Hindlimb muscle (tissue), 1 donor: ENCODE measurements at places on chromosomes 6 and 20.
A peak's percentile ranks its signal among the peaks of the same experiment; 100 is the strongest.

DNA sequence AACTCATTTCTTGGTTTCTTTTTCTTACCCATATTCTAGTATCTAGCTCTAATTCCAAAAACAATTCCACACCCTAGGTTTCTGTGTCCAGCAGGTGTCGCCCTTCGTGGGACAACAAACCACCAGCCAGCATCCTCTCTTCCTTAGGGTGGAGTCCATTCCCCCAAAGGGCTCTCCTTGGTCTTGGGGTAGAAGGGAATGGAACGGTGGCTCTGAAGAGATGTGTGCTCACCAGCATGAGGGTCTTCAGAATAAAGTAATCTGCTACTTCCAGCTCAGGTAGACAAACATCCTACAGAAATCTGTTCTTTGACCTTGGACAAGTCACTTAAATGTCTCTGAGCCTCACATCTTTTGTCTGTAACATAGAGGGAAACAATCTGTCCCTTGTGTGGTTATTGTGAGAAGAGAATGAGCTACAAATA, 7.2 kb downstream of the HLA-DMB start:
- peak; percentile 62 for DNase-seq

DNA sequence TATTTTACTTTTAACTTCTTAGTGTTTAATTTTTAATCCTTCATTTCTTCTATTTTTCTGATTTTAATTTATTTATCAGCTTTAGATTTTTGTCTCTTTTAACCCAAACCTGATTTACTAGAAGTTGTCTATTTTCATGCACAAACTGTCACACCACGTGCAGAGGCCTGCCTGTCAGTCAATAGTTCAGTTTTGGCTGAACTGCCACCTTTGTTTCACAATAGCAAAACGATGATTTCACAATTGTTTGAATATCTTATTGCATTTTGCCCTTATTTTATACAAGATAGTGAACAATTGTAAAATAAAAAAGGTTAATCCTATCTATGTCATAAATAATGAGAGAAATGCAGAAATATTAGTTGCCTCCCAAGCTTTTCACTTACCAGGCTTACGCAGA, 24.0 kb upstream of the PPP1R3G start:
- no peak for DNase-seq

GRCh38 chr6:166153966-166154365, 13.7 kb downstream of the TBXT start:
- no peak for DNase-seq

- DNase-seq: no peak
Observed at GRCh38 chr6:22779062-22779461, 209.7 kb downstream of the HDGFL1 start.

DNA sequence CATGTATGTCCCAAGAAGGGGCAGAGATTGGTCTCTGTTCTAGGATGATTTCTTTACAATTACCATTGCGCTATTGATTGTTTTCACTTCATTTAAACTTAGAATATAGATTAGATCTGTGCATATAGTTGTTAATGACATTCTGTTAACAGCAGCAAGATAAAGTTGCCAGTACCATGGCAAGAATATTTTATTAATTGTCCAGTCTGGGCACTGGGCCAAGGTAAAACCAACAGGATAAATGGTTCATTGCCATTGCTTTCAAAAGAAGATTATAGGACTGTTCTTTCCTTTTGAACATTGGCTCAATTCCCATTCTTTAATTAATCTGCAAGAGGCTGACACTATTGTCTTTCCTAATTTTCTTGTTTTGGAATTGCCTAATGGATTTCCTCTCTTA, 592.4 kb downstream of the RFPL4B start:
- DNase-seq: no peak

DNA sequence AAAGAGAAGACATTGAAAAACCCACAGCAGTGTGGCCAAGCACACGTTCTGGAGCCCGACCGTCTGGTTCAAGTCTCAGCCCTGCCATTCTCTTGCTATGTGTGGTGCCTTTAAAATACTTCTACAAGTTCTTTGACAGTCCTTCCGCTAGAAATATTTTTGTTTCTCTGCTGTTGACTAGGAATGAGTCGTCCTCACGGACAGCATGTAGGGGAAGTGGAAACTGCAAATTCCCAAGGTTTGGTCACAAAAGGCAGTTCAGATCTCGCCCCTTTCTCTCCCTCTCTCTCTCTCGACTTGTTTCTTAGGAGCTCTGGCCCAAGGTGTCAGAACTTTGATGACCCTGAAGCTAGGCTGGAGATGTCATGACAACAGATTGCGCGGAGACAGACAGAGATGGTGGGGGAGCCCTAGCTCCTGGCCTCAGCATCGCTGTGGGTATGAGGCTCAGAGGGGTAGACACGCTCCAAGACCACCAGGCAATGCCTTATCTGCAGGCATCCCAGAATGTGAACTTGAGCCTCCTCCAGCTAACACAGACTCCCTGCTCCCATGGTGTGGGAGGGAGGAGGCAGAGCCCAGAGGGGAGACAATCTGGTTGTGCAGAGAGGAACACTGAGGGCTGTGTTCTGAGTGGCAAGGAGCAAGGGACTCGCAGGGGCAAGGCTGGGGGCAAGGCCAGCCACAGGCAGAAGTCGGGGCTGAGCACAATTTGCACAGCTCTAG, 368.9 kb upstream of the SULF2 start:
- no peak for DNase-seq

- no peak for DNase-seq
Observed at GRCh38 chr20:50848341-50848808, 53.5 kb downstream of the BCAS4 start.
